ENCODE measurements at places on chromosomes 4 and X.

DNA sequence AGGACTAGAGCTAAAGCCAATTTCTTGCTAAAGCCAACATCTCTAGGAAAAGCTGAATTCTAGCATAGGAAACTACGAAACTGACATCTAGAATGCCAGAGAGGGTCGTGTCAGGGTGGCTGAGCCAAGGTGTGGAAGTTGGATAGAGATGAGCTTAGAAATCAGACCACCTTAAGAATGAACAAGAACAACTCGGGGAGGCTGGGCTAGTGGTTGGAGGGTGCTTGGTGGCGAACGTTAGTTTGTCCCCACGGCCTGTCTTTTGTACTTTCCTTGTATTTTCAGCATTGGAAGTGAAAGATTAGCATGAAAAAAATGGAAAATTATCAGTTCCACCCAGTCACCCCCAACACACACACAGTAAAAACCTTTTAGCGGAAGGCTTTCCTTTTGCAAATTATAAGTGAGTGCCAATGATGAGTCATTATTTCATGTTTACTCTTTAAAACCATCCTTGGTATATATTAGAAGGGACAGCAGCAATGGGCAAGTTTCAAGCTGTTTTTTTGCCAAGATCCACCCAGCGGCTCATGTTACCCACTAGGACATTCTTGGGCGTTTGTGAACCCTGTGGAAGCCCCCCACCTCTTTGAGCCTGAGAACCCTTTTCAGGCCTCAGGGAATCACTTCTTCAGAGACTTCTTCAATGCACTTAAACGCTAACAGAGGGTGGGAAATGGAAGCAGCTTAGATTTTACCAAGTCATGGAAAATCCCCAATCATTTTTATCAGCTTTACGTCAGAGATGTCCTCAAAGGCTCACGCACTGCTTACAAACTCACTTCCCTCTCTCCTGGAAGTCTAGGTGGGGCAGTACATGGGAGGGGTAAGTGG, 4.9 kb upstream of the PPEF1 start:
- DNase-seq = no peak

DNA sequence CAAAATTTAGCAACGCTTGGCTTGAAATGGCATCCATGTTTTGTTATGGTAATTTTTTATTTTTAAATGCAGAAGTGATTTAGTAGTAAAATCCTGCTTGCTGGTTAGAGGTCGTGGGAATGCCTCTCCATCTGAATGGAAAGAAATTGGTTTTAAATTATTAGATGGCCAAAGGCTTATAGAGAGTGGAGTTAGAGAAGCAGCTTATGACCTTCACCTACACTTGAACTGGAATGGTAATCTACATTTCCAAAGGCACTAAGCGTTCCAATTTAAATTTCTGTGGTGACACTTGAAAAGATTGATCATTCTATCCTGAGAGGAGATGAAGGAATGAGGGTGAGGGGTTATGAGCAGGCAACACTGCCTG, 280.7 kb downstream of the RAPGEF2 start:
- DNase-seq = no peak

- DNase-seq = no peak
Measured at GRCh38 chrX:118742176-118742575, 14.8 kb downstream of the IL13RA1 start.

- no peak for DNase-seq
Measured at GRCh38 chr4:576991-577498, 950 bp upstream of the TMEM271 start.

GRCh38 chr4:122218762-122219161, 66.6 kb downstream of the BLTP1 start:
- no peak for DNase-seq

- no peak for DNase-seq
Measured at GRCh38 chr4:39415678-39416283, 9.1 kb downstream of the KLB start.

DNA sequence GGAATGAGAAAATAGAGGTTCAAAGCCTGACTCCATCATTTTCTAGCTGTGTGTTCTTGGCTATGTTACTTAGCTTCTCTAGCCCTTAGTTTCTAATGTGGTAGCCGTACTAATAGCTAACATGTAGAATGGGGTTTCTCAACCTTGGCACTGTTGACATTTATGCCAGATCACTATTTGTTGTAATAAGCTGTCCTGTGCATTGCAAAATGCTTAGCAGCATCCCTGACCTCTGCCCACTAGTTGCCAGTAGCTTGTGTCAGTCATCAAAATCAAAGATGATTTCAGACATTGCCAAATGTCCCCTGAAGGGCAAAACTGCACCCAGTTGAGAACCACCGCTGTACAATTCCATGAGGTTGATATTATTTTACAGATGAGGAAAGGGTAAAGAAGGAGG, 18.3 kb upstream of the ADAMTS3 start:
- DNase-seq = no peak

- peak; percentile 4 for DNase-seq
Measured at GRCh38 chrX:76279007-76279406, 106.1 kb downstream of the PBDC1 start.

GRCh38 chr4:19329631-19330030, 922.1 kb upstream of the SLIT2 start:
- no peak for DNase-seq

- no peak for DNase-seq
Measured at GRCh38 chr4:175998782-175999181, 66.9 kb upstream of the WDR17 start.
